ENCODE measurements at places on chromosomes 16 and 17. TPM values are rescaled to one million over a fixed set of nuclear protein-coding genes. Genes with fewer than 3 reads are reported as not detected.

MYH11 gene
- 11,818 TPM for total RNA-seq

UBALD2 gene
- total RNA-seq, result 3.9 TPM

SPATA32 gene
- total RNA-seq, result not detected

MYCBPAP gene
- total RNA-seq, result 2.5 TPM

NUP93 gene
- 23.0 TPM for total RNA-seq

- no peaks in the 10 kb centered on the region for H3K27me3 ChIP-seq
- H3K27ac ChIP-seq, result no peak overlapping the region
- H3K4me1 ChIP-seq, result no peaks in the 10 kb centered on the region
- no peak for DNase-seq
- no peak overlapping the region for H3K4me3 ChIP-seq
Measured at GRCh38 chr16:48011878-48012658, 143.7 kb downstream of the ABCC12 start.

DNA sequence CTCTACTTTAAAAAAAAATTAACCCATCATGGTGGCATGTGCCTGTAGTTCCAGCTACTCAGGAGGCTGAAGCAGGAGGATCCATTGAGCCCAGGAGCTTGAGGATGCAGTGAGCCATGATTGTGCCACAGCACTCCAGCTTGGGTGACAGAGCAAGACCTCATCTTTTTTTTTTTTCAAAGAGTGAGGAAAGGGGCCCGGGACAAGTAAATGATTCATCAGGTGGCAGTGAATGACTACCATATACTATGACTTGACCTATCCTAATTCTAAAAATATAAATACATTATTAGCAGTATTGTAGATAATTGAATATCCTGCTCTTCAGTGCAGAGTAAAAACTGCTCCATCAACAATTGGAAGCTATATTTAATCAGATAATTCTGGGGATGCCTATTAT is 55.3 kb downstream of the CLUH start:
- no peaks in the 10 kb centered on the region for H3K36me3 ChIP-seq
- no peaks in the 10 kb centered on the region for H3K27me3 ChIP-seq
- peaks cover 23% of the 10 kb centered on the region for H3K4me1 ChIP-seq
- H3K4me3 ChIP-seq, result no peak overlapping the region
- H3K27ac ChIP-seq, result no peak overlapping the region

DNA sequence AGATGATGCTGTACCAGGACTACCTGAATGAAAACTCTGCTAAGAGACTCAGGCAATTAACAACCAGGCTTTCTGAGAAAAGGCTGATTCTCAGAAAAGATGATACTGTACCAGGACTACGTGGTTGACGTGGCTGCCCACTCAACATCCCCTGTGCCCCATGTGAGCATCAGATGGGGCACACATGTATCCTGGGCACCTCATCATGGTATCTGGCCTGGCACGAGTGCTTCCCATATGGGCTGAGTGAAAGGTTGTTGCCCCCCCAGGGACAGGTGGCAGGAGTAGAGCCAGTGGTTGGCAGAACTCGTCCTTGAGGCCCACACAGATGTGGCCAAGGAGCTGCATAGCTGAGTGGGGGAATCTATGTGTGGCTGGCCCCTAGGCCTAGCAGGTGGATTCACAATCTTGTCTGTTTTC is 3.5 kb upstream of the CES4A start:
- H3K4me1 ChIP-seq, result no peaks in the 10 kb centered on the region
- H3K27me3 ChIP-seq, result no peaks in the 10 kb centered on the region
- H3K36me3 ChIP-seq, result no peaks in the 10 kb centered on the region
- H3K27ac ChIP-seq, result no peak overlapping the region

DNA sequence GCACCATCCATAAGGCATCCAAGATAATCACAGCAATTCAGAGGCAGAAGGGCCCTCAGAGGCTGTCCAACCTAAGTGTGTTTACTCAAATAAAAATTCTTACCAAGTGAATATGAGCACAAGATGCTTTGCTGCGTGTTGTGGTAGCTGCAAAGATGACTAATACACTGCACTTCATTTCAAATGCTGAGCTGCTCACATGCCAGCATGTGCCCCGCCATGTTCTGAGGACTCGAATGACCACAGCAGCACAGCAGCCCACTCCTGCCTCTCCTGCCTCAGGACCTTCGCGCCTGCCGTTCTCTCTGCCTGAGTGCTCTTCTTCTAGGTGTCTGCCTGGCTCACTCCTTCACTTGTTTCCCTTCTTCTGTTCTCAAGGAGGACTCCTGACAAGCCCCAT is 19.0 kb downstream of the PIK3R5 start:
- H3K4me3 ChIP-seq, result no peak overlapping the region
- peaks cover 9% of the 10 kb centered on the region for H3K27me3 ChIP-seq
- H3K4me1 ChIP-seq, result no peaks in the 10 kb centered on the region
- H3K36me3 ChIP-seq, result no peaks in the 10 kb centered on the region
- DNase-seq, result no peak

DNA sequence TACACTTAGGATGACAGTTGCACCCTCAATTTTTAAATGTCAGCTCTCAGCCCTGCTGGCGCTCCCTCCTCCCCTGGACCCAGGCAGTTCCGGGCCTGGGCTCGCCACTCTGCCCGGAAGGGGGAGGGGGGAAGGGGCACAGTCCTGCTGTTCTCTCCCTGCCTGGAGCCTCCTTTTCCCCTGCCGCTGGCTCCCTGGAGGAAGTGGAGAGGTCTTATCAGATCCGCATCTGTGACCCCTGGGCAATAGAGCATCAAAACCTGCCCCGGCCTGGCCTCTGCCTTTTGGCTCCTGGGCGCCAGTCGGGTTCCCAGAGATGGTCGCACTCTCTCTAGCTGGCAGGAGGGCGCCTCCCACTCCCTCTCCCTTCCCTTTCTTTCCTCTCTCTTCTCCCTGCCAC is 149.3 kb downstream of the IRF8 start:
- H3K36me3 ChIP-seq, result no peaks in the 10 kb centered on the region
- no peaks in the 10 kb centered on the region for H3K27me3 ChIP-seq
- H3K4me1 ChIP-seq, result peaks cover 11% of the 10 kb centered on the region
- DNase-seq, result peak; percentile 54
- H3K27ac ChIP-seq, result no peak overlapping the region

- no peak overlapping the region for H3K27ac ChIP-seq
- no peaks in the 10 kb centered on the region for H3K27me3 ChIP-seq
- H3K4me3 ChIP-seq, result no peak overlapping the region
- DNase-seq, result no peak
- H3K4me1 ChIP-seq, result no peaks in the 10 kb centered on the region
Measured at GRCh38 chr17:33272438-33272837, 20.7 kb downstream of the ASIC2 start.

- DNase-seq, result peak; percentile 42
- H3K4me3 ChIP-seq, result no peak overlapping the region
- H3K27ac ChIP-seq, result no peak overlapping the region
- H3K4me1 ChIP-seq, result peaks cover 18% of the 10 kb centered on the region
- no peaks in the 10 kb centered on the region for H3K27me3 ChIP-seq
Measured at GRCh38 chr17:42284024-42284369, 4.3 kb upstream of the STAT5A start.

- no peak overlapping the region for H3K27ac ChIP-seq
- H3K4me3 ChIP-seq, result no peak overlapping the region
Measured at GRCh38 chr17:64500487-64500859, 3.6 kb upstream of the POLG2 start.

DNA sequence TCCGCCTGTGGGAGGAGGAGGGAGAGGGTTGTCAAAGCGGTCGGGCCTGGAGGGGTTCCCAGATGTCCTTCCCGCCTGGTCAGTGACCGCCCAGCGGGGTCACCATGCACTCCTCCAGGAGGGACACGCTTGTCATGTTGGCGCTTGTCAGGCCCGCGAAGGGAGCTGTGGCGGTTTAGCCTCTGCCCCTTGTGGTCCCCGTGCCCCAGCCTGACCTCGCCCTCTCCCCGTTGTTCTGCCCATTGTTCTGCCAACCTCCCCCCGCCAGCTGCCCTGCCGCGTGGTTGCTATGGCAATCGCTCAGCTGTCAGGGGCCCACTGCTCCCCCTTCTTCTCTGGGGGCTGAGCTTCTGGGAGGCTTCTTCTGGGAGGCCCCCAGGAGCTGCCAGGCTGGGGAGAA is 146.4 kb upstream of the CIBAR2 start:
- no peaks in the 10 kb centered on the region for H3K36me3 ChIP-seq
- DNase-seq, result no peak
- no peaks in the 10 kb centered on the region for H3K27me3 ChIP-seq
- no peak overlapping the region for H3K27ac ChIP-seq

DNA sequence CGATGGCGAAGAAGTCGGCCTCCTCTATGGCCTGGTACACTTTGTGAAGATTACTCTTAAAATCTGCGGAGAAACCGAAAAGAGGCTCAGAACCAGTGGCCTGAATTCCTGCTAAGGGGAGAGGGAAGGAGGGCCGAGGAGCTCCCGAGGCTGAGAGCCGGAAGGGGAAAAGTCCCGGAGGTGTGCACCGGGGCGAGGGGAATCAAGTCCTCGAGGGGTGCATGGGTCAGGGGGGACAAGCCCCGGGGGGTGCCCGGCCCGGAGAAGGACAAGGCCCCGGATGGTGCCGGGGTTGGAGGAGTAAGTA is 495 bp downstream of the PARN start:
- H3K36me3 ChIP-seq, result peaks cover 38% of the 10 kb centered on the region
- no peak for DNase-seq
- no peaks in the 10 kb centered on the region for H3K27me3 ChIP-seq
- H3K4me1 ChIP-seq, result peaks cover 34% of the 10 kb centered on the region
- peak overlapping the region; percentile 94 for H3K4me3 ChIP-seq

DNA sequence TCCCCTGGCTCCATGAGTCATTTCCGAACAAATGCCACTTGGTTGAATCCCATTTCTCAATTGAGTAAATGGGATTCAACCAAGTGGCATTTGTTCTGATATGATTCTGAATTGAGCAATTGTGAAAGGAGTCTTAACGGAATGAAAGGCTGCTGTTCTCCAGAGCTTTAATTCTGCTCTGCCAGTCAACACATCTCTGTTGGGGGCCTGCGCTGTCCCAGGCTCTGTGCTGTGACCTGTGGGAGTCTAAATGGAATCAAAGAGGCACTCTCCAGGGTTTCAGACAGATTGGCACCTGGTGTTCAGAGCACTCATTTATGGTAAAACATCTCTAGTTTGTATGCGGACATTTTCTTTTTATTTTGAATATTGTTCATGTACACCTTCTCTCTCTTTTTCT is 126.2 kb downstream of the WSCD1 start:
- H3K4me1 ChIP-seq, result no peaks in the 10 kb centered on the region
- peaks cover 4% of the 10 kb centered on the region for H3K27me3 ChIP-seq
- H3K36me3 ChIP-seq, result no peaks in the 10 kb centered on the region
- H3K27ac ChIP-seq, result no peak overlapping the region
- no peak overlapping the region for H3K4me3 ChIP-seq

DNA sequence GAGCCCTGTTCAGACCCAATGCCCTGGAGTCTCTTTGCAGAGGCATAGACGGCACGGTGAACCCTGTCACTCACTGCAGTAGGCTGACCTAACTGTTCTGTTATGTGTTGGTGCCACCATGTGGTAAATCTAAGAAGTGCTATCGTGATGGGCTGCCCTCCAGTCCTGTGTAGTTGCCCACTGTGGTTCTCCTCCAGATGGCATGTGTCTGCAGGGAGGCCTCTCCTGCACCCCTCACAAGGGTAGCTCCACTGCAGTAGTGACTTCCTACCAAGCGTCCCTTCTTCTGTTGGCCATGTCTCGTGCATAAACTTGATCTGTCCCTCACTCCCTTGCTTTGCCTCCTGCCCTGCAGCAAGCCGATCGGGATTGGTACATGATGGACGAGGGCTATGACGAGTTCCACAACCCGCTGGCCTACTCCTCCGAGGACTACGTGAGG is 5.8 kb downstream of the DHX38 start:
- peaks cover 74% of the 10 kb centered on the region for H3K36me3 ChIP-seq
- H3K4me3 ChIP-seq, result no peak overlapping the region
- DNase-seq, result no peak
- H3K27me3 ChIP-seq, result no peaks in the 10 kb centered on the region
- peaks cover 14% of the 10 kb centered on the region for H3K4me1 ChIP-seq

DNA sequence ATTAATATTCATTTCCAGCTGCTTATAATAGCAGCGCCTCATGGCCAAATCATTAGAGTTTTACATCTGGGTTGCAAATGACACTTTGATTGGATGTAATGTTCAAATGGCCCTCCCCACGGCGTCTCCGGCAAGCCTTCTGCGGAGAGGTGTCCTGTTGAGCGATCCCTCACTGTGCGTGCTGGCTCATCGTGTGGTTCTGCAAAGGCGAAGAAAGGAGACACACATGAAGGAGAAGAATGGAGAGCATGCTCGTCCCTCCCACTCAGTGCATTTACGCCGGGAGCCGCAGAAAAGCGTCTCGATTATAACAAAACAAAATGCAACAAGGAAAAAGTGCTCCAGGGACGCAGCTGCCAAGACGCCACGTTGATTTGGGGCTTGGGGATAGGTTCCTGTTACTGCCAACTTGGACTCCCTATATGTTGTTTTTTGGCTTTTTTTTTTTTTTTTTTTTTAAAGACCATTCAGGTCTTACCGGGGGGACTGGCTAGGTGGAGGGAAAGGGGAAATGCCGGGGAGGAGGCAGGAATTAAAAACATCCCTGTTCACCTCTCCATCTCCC is 117.6 kb downstream of the C16orf78 start:
- H3K27me3 ChIP-seq, result no peaks in the 10 kb centered on the region
- H3K27ac ChIP-seq, result no peak overlapping the region
- H3K4me3 ChIP-seq, result no peak overlapping the region
- H3K4me1 ChIP-seq, result no peaks in the 10 kb centered on the region

GRCh38 chr16:336269-336668 is 16.3 kb downstream of the AXIN1 start:
- H3K36me3 ChIP-seq, result peaks cover 2% of the 10 kb centered on the region
- no peak overlapping the region for H3K4me3 ChIP-seq
- H3K27ac ChIP-seq, result no peak overlapping the region
- no peak for DNase-seq
- no peaks in the 10 kb centered on the region for H3K4me1 ChIP-seq
- H3K27me3 ChIP-seq, result no peaks in the 10 kb centered on the region

DNA sequence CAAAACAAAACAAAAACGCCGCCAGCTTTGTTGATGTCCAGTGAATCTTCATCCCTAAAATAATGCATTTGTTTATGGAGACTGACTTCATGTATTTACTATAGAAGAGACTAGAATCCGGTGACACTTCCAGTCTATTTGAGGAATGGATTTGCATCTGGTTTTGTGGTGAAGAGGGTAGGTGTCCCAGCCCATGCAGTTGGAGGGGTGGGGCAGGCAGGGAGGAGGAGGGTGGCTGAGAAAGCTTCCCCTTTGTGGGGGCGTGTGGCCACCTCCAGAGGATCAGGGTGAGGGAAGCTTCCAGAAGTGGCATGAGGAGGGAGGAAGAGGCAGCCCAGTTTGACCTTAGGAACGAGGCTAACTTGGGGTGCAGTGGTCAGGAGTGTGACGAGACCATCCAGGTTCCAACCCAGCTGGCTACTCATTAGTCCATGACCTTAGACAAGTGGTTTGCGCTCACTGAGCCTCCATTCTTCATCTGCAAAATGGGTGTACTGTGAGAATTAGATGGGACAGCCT is 69.5 kb downstream of the CMIP start:
- H3K27ac ChIP-seq, result no peak overlapping the region
- H3K4me3 ChIP-seq, result no peak overlapping the region
- no peaks in the 10 kb centered on the region for H3K27me3 ChIP-seq
- DNase-seq, result no peak
- no peaks in the 10 kb centered on the region for H3K36me3 ChIP-seq
- peaks cover 20% of the 10 kb centered on the region for H3K4me1 ChIP-seq

- DNase-seq, result no peak
- no peaks in the 10 kb centered on the region for H3K4me1 ChIP-seq
- H3K4me3 ChIP-seq, result no peak overlapping the region
- no peak overlapping the region for H3K27ac ChIP-seq
- no peaks in the 10 kb centered on the region for H3K27me3 ChIP-seq
Measured at GRCh38 chr16:27700304-27700995, 150.5 kb downstream of the KATNIP start.
